ENCODE measurements at places on chromosomes 12 and 14.

DNA sequence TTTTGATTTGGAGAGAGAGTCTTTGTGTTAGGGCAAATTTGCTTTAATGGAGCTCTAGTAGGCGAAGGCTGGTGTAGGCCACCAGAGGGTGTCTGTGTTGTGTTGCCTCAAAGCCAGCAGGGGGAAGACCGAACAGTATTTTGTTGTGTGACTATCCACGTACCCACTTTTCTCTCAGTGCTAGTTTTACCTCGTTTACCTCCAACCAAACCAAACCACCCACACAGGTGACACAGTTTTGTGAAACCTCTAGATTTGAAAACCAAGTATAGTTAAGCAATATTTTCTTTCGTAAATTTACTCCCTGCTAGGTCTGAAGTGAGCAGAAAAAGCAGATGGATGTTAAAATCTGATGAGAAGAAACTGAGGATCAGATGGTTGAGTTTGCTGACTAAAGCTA is 36.3 kb upstream of the NPFF start:
- peaks cover 14% of the 10 kb centered on the region for H3K36me3 ChIP-seq
- H3K4me3 ChIP-seq, result no peak overlapping the region
- no peaks in the 10 kb centered on the region for H3K27me3 ChIP-seq
- H3K4me1 ChIP-seq, result no peaks in the 10 kb centered on the region

DNA sequence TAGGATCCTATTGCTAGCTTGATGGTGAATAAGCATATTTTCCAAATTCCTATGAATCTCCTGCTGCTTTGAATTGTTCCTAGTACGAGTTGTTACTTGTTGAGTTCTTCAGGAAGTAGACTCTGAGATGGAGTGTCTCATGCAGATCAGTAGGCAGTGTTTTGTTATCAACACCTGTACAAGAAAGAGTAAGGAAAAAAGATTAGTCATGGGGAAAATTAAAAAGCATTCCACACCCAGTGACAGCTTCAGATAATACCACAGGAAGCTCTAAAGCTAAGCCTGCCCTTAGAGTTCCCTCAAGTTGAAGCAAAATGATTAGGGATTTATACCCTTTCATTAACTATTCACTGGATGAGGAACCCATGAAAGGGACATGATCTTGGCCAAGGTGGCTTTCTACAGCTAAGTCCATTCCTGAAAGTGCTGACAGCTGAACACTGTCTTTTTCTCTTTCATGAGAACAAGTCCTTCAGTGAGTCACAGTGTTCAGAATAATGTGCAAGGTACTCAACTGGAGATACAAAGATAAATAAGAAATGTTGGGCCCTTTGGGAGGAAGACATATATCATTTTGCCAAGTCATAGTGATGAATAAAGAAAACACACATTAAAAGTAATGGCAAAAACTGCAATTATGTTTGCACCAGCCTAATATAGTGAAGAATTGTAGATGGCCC is 49.1 kb downstream of the CCER1 start:
- H3K4me1 ChIP-seq, result no peaks in the 10 kb centered on the region
- no peak for ATAC-seq

GRCh38 chr12:13390381-13390861 is 193.9 kb downstream of the EMP1 start:
- no peak overlapping the region for H3K4me3 ChIP-seq
- H3K4me1 ChIP-seq, result no peaks in the 10 kb centered on the region
- no peaks in the 10 kb centered on the region for H3K27me3 ChIP-seq
- no peaks in the 10 kb centered on the region for H3K36me3 ChIP-seq
- H3K27ac ChIP-seq, result no peak overlapping the region

DNA sequence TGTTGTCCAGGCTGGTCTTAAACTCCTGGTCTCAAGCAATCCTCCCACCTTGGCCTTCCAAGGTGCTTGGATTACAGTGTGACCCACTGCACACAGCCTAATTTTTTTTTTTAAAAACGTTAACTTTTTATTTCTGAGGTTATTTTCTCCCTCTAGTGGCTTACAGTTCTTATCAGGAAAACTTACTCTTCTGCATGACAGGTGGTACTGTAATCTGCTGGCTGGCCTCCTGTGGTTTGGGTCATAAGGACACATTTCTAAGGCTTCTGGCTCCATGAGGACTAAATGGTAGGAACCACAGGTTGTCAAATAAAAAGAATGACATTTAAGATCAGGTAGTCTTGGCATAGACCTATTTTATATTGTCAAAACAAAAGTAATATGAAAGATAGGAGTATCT is 7.7 kb upstream of the NCKAP1L start:
- no peak for ATAC-seq
- H3K27me3 ChIP-seq, result no peaks in the 10 kb centered on the region
- H3K27ac ChIP-seq, result no peak overlapping the region
- H3K4me3 ChIP-seq, result no peak overlapping the region

DNA sequence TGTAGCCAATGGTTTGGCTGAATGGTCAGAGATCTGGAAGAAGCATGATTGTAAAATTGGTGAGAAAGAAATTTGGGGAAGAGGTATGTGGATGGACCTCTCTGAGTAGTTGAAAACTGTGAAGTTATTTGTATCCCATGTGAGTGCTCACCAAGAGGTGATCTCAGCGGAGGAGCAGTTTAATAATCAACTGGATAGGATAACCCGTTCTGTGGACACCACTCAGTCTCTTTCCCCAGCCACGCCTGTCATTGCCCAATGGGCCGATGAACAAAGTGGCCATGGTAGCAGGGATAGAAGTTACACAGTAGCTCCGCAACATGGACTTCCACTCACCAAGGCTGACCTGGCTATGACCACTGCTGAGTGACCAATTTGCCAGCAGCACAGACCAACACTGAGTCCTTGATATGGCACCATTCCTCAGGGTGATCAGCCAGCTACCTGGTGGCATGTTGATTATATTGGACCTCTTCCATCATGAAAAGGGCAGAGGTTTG is 257.4 kb upstream of the ATXN7L3B start:
- no peak overlapping the region for H3K27ac ChIP-seq
- no peaks in the 10 kb centered on the region for H3K27me3 ChIP-seq
- H3K4me3 ChIP-seq, result no peak overlapping the region

- H3K27me3 ChIP-seq, result peaks cover 78% of the 10 kb centered on the region
- H3K4me1 ChIP-seq, result peaks cover 65% of the 10 kb centered on the region
Observed at GRCh38 chr12:48972952-48973483, 1.5 kb upstream of the WNT10B start.

DNA sequence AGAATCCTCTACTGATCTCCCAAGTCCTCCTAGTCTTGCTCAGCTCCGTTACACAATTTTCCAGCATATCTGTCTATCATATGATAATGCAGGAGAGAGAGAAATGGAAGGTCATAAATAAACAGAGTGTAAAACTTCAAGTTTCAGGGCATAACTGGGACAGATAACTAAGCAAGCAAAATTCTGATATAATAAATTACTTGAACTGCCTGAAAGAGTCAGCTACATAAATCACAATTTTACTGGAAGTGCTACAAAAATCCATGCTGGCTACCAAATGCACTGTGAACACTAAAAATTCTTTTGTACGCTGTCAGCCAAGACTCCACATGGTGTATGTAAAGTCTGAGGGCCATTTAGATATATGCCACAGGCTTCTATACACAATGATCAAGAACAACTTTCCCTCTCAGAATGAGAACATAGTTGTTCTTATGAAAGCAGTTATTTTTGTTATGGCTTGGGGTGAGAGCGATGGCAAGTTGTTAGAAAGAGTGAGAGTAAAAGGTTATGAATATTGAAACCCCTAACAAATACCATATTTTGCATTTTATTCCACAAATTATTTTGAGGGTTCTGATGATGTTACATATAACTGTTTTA is 41.1 kb downstream of the GRIP1 start:
- no peak overlapping the region for H3K27ac ChIP-seq
- no peak for ATAC-seq
- no peaks in the 10 kb centered on the region for H3K4me1 ChIP-seq
- no peaks in the 10 kb centered on the region for H3K27me3 ChIP-seq
- no peak overlapping the region for H3K4me3 ChIP-seq

Measured in stimulated activated memory B cell treated with anti-CD40 and anti-IgM and Interleukin-4, amounts not matched to agents 10 μg/mL and 1 μg/mL and 100 μg/mL, for 72 hours (primary cell).